ENCODE measurements at places on chromosomes 11 and 22.
A peak's percentile ranks its signal among the peaks of the same experiment; 100 is the strongest.

GRCh38 chr11:68033708-68034045 lies 3.2 kb downstream of the NDUFS8 start:
- no peak for DNase-seq

GRCh38 chr11:126054882-126055281 lies 7.8 kb downstream of the CDON start:
- no peak for DNase-seq

DNA sequence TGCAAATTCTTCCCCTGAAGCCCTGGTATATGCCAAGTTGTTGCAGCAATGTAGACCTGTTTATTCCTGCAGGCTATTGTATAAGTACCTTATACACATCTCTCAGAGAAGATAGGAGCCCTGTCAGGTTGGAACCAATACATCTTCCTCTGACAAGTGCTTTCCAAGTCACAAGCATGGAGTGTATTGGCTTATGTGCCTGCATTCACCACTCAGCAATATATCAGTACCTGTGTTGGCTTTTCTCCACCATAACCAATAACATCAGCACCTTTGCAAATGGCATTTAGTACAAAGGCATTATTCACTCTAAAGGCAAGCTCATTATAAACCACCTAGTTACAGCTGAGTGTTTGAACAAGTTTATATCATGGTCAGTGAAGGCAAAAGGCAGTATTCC lies 611.7 kb upstream of the CNTN5 start:
- DNase-seq, result no peak

GRCh38 chr11:11635443-11635842 lies 13.6 kb upstream of the GALNT18 start:
- DNase-seq, result no peak

DNA sequence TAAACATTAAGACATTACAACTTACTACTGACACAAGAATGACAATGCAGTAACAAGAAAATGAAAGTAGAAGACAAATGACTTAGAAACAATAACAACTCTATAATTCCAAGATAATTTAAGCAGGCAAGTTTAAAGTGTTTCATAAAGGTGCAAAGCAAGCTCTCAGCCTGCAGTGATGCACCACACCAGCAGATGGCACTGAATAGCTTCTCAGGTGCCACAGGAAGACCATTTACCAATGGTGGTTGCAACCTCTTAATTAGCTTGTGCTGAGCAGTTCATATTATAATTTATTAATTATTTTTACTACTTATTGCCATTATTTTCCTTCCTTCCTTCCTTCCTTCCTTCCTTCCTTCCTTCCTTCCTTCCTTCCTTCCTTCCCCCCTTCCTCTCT lies 60.6 kb downstream of the NXPE2 start:
- peak; percentile 44 for DNase-seq

DNA sequence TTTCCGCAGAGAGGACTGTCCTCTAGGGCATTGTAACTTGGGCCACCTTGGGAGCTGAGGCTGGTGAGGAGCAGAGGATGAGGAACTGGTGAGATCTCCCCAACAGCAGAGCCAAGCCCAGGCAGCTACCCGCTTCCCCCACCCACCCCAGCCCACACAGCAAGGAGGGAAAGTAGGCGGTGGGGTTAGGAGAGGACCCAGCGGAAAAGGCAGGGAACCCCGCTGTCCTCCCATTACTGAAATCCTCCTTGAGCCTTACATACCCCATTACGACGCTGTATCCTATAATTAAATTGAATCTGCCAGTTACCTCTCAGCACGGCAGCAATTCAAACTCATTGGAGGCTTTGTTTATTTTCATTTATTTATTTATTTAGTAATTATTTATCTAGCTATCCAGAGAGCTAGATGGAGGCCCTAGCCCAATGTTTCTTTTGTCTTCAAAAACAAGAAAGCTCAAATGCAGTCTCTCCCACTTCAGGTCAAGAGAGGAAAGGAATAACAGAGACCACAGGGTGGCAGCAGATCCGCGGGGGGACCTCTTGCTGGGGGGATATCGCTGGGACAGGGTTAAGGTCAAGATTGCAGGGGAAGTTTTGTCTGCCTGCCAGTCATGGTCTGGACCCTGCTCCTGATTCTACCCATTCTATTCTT lies 218.0 kb downstream of the ST3GAL4 start:
- no peak for DNase-seq

All from CD4-positive, alpha-beta T cell (primary cell).